Kidney epithelial cell (primary cell): ENCODE measurements at places on chromosomes 7 and 10. TPM values are rescaled to one million over a fixed set of nuclear protein-coding genes. Genes with fewer than 3 reads are reported as not detected.

The STEAP4 gene
- total RNA-seq: 1.7 and 2.3 TPM in 2 replicates

The ASCC1 gene
- 30.7 and 38.6 TPM in 2 replicates for total RNA-seq

The CPXM2 gene
- 12.1 and 13.3 TPM in 2 replicates for total RNA-seq

The SUGCT gene
- 4.0 and 10.1 TPM in 2 replicates for total RNA-seq

The MSS51 gene
- 0.54 and 0.55 TPM in 2 replicates for total RNA-seq

The ZFYVE27 gene
- total RNA-seq: 31.8 and 32.3 TPM in 2 replicates

The ZPBP gene
- 0.13 TPM in 1 of 2 replicates, not detected in the other for total RNA-seq

The SEMA4G gene
- 4.7 and 7.2 TPM in 2 replicates for total RNA-seq

The OR2A12 gene
- not detected in 2 replicates for total RNA-seq

The MRLN gene
- not detected in 2 replicates for total RNA-seq

The TYW1B gene
- total RNA-seq: 8.4 and 8.7 TPM in 2 replicates

The CDNF gene
- total RNA-seq: 1.9 TPM in 1 of 2 replicates, not detected in the other

The NCF1 gene
- total RNA-seq: 1.9 and 2.3 TPM in 2 replicates

The CABCOCO1 gene
- total RNA-seq: 0.07 and 0.33 TPM in 2 replicates
